ENCODE measurements at places on chromosomes 16 and 17. TPM values are rescaled to one million over a fixed set of nuclear protein-coding genes. Genes with fewer than 3 reads are reported as not detected.

Gene TNFSF13
- polyA plus RNA-seq, result 2.0 TPM

Gene CCL17
- not detected for polyA plus RNA-seq

Gene AOC3
- polyA plus RNA-seq, result not detected

Gene HOXB4
- 1.2 TPM for polyA plus RNA-seq

Gene TLCD2
- 2.4 TPM for polyA plus RNA-seq

Data from GM23248 (cell line).